ENCODE measurements at places on chromosomes 1 and 21.

DNA sequence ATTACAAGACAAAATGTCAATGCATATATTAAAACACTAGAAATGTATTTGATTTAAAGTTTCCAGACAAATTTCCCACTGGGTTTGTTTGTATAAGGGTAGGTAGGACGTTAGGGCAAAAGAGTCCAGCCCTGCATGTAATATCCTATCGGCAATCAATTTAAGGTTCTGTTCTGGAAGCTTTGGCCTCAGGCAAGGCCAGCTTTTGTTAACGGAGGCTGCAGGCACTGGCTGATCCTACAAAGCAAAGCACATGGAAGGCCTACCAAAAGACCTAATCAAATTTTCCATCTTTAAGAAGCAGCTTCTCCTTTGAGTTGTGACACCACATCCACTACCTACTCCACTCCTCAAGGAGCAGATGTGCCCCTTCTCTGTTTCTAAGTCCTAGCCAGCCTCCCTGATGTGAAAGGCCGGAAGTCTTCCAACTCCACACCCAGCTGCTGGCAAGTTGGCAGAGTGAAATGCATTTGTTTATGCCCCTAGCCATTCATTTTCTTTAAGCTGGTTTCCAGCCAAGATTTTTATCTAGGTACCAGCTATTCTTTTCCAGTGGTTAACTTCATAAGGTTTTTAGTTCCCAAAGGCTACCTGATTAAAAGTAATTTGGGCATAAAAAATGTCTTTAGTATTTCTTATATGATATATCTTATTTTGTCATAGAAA, 452.6 kb downstream of the PTBP2 start:
- DNase-seq, result no peak

- no peak for DNase-seq
Observed at GRCh38 chr1:51960262-51960661, 30.2 kb downstream of the RAB3B start.

DNA sequence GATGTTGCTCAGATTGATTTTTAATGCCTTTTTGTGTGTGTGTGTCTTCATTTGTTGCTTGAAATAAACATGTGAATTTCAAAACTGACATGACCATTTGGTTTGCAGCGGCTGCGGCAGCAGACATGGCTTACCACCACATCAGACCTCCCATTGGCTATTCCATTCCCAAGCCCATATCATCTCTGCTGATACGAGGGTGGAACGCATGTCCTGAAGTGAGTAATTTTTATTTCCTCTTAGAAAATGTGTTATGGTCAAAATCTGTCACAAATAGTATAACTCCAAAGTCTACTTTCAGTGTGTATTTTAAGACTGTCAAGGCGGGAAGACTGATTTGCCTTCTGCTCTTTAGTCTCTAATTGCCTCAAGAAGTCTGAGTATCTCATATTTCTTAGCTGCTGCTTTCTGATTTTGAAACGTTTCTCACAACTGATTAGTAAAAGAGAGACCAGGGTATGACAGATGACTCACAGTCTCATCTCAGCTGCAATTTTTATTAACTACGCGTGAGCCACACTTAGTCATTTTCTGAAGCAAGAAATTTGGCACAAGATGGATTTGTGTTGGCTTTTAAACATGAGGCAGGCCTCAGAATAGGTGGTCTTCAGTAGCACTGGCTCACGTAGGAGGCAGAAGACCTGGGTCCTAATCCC, 49.0 kb downstream of the LRRC53 start:
- no peak for DNase-seq

DNA sequence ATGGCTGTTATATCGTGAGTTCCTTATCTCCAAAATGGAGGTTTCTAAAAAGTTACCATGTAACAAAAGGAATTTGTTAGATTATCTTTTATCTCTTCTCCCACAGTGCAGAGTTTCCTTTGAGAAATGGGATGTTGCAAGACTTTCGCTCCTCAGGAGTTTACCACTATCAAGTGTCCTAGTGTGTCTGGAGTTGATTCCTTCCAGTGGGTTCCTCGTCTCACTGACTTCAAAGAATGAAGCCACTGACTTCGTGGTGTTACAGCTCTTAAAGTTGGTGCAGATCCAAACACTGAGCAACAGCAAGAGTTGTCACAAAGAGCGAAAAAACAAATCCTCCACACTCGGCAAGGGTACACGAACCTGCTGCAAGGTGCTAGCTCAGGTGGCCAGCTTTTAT, 37.0 kb downstream of the SPAG17 start:
- peak; percentile 59 for DNase-seq

- DNase-seq, result peak; percentile 36
Observed at GRCh38 chr1:156860628-156861423, at the start of gene NTRK1. Gene NTRK1 (plus strand): TSS chr1:156860865. CDS start chr1:156860935, 70 bp downstream.

Measured in cardiac muscle cell (in vitro differentiated cells and primary cell).